Stimulated activated naive CD4-positive, alpha-beta T cell treated with Interleukin-2 at 50 U/mL for 16 hours (primary cell): ENCODE measurements at places on chromosomes 1 and 21.
A peak's percentile ranks its signal among the peaks of the same experiment; 100 is the strongest.

DNA sequence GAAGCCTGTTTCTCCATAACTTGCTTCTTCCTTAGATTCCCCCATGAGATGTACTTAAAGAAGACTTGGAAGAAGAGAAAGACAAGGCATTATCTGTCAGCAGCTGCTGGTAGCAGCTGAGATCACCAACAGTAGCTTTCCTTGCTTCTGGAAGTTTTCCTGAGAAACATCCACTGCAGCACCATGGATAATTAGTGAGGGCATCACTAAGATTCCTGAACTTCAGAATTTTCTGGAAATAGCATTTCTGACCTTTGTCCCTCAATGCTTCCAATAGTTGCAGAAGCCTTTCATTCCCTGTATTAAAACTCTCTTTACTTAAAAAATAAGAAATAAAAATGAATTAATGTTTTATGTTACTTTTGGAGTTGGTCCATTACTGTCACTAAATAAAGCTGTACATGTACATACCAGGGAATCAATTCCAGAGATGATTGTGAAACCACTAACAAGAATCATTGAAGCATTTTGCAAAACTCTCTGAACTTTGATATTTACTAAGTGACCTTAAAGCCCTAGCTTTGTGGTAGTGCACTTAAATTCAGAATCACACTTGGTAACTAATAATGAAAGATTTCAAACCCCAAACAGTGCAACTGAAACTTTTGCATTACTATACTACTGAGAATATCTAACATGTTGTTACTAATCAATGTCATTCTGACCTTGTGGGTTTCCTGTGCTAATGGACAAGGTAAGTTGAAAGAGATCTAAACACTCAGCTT, at the start of gene CFHR4:
Gene CFHR4 (plus strand): TSS at position 538 of the 725 bp plus-strand sequence. CDS start 99 bp downstream, at position 637.
- DNase-seq, result no peak

GRCh38 chr21:26845066-26845758, at the start of gene ADAMTS1:
TSS of gene ADAMTS1 (minus strand) at chr21:26845409. CDS start at chr21:26844954, 455 bp downstream.
- no peak for DNase-seq

GRCh38 chr1:18069903-18070302, 37.7 kb upstream of the IGSF21 start:
- DNase-seq, result no peak

GRCh38 chr21:20163167-20163566, 835.0 kb upstream of the NCAM2 start:
- no peak for DNase-seq

DNA sequence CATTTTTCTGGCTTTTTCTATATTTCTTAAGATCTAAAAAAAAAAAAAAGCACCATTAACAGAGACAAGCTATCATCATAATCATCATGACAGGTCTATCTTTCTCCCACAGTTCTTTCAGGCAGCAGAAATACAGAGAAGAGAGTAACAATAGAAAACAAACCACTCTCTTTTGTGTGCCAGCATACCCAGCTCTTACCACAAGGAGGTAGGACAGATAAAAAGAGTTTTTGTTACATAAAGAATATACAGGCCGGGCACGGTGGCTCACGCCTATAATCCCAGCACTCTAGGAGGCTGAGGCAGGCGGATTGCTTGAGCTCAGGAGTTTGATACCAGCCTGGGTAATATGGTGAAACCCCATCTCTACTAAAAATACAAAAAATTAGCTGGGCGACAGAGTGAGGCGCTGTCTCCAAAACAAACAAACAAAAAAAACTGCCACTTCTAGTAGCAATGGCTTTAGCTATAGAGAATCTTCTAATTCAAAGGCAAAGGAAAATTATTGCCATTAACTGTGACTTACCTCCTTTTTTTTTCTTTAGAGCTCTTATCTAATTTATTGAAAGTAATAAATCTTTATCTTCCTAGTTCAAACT, 39.7 kb downstream of the ANKRD13C start:
- DNase-seq, result no peak

DNA sequence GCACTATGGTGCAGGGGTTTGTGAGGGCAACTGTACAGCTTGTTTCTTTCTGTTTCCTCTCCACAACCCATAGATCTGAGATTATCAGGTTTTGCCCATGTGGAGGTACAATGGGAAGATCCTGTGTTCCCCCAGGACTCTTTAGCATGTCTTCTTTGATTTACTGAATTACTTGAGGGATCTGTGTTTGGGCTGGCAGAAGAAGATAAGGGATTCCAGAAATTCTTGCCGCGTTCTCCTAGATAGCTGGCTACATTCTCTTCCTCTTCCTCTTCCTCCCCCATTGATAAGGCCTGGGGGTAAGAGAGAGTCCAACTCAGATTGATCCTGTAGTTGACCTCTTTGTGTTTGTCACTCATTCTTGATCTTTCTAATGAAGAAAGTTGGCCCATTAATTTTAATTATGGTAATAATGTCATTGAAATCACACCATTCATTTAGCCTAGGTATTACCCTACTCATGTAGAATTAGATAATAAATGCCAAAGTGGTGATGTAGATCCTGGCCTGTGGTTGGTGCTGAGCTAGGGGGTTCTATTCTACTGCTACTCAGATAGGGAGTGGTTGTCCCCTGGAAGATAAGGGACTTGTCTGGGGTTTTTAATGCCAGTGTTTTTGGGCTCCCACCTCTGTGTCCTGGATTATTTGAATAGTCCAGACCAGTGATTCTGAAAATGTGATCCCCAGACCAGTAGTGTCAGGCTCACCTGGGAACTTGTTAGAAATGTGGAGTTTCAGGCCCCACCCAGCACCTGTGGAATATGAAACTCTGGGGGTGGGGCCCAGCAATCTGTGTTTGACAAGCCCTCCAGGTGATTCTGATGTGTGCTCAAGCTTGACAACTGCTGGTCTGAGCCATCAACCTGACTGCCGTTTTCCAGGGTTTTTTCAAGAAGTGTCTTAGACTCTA, 122.2 kb downstream of the NOS1AP start:
- DNase-seq, result no peak

- no peak for DNase-seq
Observed at GRCh38 chr1:185108321-185108720, 48.4 kb downstream of the TRMT1L start.

DNA sequence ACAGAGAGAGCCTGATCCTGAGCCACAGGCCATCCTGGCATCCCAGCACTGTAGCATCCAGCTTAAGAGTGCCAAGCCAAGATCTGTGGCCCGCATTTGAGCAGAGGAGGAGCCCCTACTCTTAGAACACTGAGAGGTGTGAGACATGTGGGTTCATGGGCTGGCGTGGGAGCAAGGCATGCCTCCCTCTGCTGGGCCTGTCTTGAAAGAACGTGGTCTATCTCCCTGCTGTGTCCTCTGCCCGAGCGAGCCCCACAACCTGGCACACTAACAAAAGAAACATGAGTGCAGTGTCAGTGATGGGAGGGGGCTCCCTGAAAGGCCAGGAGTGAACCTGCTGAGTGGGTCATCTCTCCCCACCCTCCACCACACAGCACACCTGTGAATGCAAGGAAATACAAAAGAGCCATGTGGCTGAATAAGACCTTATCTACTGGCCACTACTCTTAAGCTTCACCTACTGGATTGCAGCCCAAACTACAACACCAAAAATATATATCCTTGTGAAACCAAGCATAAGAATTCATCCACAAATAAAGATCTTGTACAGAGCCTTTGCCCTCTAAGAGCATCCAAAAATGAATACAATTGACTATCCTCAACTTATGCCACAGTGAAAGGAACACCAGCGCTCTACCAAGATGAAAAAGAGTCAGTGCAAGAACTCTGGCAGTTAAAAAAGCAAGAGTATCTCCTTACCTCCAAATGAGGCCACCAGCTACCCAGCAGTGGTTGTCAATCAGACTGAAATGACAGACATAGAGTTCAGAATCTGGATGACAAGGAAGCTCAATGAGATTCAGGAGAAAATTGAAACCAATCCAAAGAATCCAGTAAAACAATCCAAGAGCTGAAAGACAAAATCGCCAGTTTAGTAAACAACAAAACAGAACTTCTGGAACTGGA, 259.4 kb upstream of the DAB1 start:
- DNase-seq, result no peak

DNA sequence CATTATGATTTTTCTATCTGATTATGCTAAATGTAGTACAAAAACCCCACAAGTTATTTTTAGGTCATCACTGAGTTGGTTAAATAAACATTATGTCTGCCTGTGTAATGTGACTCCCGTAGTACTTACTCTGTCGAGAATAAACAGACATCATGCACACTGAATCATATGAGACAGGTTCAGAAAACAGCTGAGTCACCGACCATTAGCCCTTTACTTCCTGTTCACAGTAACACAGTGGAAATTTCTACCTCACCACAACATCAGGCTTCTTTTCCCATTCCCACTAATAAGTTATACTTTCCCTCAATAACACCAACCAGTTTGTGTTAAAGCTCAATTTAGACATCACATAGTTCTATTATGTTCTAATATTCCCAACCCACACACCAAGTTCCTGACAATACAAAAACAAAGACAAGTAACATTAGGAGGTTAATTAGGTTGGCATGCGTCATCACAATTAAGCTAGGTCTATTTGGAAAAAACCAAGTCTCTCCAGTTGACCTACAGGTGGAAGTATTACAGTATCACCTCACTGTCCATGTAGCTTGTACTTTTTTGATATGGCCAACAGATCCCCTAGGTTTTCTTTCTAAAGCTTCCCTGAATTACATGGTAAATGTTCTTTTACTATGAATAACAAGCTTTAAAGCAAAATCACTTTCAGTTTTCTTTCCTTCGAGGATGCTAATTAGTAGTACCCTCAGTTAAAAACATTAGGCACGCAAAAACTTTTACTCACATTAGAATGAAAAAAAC, 154.2 kb downstream of the EIF4G3 start:
- DNase-seq, result peak; percentile 29

DNA sequence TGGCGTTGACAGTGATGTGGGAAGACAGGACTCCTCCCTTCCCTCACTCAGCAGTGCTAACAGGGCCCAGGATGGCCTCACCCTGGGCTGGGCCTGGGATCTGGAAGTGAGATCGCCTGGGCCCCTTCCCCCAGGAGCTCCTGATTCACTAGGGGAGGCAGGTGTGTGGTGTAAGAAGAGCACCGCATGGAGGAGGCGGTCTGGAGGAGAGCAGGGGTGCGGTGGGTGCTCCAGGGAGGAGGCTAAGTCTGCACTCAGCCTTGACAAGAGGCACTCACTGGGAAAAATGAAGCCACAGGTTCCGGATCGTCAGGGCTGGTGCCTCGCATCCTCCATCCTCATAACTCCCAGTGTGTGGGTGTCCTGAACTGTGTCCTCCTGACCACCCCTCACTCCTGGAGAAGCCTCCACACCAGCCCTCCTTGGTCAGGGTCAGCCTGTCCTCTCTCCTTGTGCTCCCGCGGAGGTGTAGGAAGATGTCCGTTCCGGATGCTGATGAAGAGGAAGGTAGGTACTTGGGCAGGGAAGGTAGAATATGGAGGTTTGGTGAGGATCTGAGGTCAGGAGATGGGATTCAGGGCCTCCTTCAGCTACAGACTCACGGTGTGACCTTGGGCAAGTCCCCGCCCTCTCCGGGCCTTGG, 142.1 kb upstream of the WNT4 start:
- no peak for DNase-seq

DNA sequence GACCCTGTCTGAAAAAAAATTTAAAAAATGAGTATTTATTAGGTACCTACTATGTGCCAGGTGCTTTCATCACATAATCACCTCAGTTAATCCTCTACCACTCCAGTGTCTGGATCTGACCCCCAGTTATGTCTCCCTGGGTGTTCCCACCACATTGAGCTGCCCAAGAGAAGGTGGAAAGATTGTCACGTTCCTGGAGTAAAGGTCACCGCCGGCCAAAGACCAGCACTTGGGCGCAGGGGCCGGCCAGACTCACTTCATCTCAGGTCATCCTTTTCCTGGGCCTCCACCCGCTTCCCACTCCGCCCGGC, 714 bp downstream of the PYCR2 start:
- no peak for DNase-seq
